Naive thymus-derived CD8-positive, alpha-beta T cell (primary cell): ENCODE measurements at places on chromosomes 12 and 14.

DNA sequence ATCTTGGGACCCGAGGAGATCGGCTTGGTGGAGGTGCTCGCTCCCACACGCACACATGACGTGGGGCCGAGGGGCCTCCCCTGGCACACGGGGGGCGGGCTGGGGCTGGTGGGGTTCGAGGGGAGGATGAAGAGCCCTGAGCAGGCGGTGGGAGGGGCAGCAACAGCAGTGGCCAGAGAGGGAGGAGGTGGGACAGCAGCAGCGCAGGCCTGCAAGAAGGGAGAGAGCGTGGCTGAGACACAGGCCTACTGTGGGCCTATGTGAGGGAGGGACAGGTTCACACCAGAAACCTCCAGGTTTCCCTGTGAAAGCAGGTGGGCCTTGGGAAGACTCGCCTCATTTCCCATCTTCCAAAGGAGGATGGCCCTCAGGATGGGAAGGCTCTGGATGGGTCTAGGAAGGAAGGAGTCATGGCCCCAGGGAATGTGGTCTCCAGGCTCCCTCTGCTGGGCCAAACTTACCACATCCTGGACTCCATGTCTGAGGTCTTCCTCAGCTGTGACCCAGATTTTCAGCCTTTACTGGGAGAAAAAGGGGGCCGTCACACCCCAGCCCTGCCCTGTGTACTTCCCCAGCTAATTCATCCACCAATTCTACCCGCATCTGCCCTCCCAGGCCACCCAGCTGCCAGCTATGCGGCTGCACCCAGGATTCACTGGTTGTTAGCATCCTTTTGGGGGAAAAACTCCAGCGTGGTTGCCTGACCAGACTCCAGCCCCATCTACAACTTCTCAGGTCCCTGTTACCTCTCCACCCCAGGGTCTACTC, 2.8 kb downstream of the PIANP start:
- peaks cover 31% of the 10 kb centered on the region for H3K27me3 ChIP-seq
- H3K4me1 ChIP-seq: peaks cover 45% of the 10 kb centered on the region
- H3K27ac ChIP-seq: peak overlapping the region; percentile 65

DNA sequence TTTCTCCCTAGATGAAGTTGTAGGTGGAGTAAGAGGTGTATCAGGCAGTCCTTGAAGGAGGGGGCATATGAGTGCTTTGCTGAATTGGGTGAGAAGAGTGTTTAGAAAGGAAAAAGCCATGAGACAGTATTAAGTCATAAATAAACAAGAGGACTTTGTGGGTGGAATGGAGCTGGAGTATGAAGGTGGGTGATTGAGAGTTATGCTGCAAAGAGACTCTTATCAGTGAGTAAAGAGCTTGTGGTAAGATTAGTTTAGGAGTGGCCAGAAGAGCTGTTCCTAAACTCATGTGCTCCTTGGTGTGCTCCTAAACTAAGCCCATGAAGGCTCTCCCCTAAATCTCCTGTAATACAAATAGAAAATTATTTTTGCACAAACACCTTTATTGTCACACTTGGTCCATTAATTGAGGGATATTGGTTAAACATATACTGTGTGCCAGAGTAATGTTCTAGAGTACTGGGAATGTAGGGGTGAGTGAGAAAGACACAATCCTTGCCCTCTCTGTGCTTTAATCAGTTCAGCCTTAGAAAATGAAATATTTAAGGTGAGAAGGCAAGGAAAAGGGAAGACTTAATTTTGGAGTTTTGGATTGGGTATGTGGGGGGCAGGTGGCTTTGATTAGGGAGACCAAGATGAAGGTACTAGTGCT, 9.8 kb downstream of the CHPT1 start:
- peaks cover 20% of the 10 kb centered on the region for H3K4me1 ChIP-seq
- no peak for DNase-seq
- no peaks in the 10 kb centered on the region for H3K27me3 ChIP-seq
- no peak overlapping the region for H3K4me3 ChIP-seq
- H3K27ac ChIP-seq: no peak overlapping the region

- H3K4me1 ChIP-seq: peaks cover 3% of the 10 kb centered on the region
- H3K36me3 ChIP-seq: no peaks in the 10 kb centered on the region
- no peak for DNase-seq
- H3K27ac ChIP-seq: no peak overlapping the region
- H3K4me3 ChIP-seq: no peak overlapping the region
Observed at GRCh38 chr14:23387916-23388882, 11.4 kb downstream of the CMTM5 start.

GRCh38 chr14:57928732-57929131, 62.8 kb upstream of the SLC35F4 start:
- peaks cover 2% of the 10 kb centered on the region for H3K36me3 ChIP-seq
- no peaks in the 10 kb centered on the region for H3K4me1 ChIP-seq
- H3K4me3 ChIP-seq: no peak overlapping the region
- no peak overlapping the region for H3K27ac ChIP-seq

GRCh38 chr12:2957816-2958431, 1.3 kb upstream of the TEAD4 start:
- H3K4me1 ChIP-seq: peaks cover 21% of the 10 kb centered on the region
- peaks cover 34% of the 10 kb centered on the region for H3K27me3 ChIP-seq
- no peak overlapping the region for H3K27ac ChIP-seq
- H3K36me3 ChIP-seq: no peaks in the 10 kb centered on the region
- peak overlapping the region; percentile 72 for H3K4me3 ChIP-seq

DNA sequence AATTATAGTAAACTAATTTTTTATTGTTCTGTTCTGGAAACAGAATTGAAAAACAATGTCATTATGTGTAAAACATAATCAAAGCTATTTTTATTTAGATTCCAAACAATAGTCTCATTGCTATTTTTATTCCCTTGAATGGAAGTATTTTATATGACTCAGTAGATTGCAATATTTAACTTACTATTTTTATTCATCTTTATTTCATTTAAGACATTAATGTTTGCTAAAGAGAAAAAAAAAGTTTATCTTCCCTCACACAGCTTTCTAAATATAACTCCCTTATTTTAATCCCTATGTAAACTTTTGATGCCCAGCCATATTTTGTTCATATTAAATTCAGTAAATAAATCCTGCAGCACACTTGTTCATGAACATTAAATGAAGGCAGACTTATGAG, 622.4 kb downstream of the SLC6A15 start:
- no peak for DNase-seq
- H3K4me3 ChIP-seq: no peak overlapping the region
- H3K27me3 ChIP-seq: no peaks in the 10 kb centered on the region
- H3K36me3 ChIP-seq: no peaks in the 10 kb centered on the region

DNA sequence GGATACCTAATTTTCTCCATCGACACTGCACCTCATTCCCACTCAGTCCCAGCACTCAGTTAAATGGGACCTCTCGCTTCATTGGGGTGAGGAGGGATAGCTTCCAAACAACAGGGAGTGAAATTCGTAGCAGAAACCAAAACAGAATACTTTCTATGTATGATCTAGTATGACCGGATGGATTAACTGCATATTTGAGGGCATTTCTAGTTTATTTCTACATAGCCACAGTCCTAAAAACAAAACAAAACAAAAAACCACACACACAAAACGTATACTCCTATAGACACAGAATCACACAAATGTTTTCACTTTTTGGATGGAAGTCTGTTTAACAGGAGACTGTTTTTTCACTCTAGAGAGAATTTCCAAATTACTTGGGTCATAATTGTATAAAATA, 307.5 kb upstream of the FKBP4 start:
- no peaks in the 10 kb centered on the region for H3K36me3 ChIP-seq
- H3K27me3 ChIP-seq: peaks cover 4% of the 10 kb centered on the region
- DNase-seq: no peak
- H3K4me1 ChIP-seq: no peaks in the 10 kb centered on the region
- no peak overlapping the region for H3K4me3 ChIP-seq
- H3K27ac ChIP-seq: no peak overlapping the region

- DNase-seq: no peak
- no peak overlapping the region for H3K27ac ChIP-seq
- peaks cover 9% of the 10 kb centered on the region for H3K27me3 ChIP-seq
- no peak overlapping the region for H3K4me3 ChIP-seq
- peaks cover 3% of the 10 kb centered on the region for H3K36me3 ChIP-seq
- no peaks in the 10 kb centered on the region for H3K4me1 ChIP-seq
Observed at GRCh38 chr14:34147461-34147860, 196.6 kb upstream of the EGLN3 start.

- DNase-seq: no peak
- H3K4me1 ChIP-seq: no peaks in the 10 kb centered on the region
- no peaks in the 10 kb centered on the region for H3K27me3 ChIP-seq
- no peak overlapping the region for H3K27ac ChIP-seq
Observed at GRCh38 chr12:16269946-16270345, 7.5 kb downstream of the SLC15A5 start.

- no peak overlapping the region for H3K4me3 ChIP-seq
- DNase-seq: no peak
- peaks cover 6% of the 10 kb centered on the region for H3K36me3 ChIP-seq
- H3K4me1 ChIP-seq: no peaks in the 10 kb centered on the region
- no peak overlapping the region for H3K27ac ChIP-seq
Observed at GRCh38 chr12:82593143-82593542, 93.6 kb upstream of the TMTC2 start.

DNA sequence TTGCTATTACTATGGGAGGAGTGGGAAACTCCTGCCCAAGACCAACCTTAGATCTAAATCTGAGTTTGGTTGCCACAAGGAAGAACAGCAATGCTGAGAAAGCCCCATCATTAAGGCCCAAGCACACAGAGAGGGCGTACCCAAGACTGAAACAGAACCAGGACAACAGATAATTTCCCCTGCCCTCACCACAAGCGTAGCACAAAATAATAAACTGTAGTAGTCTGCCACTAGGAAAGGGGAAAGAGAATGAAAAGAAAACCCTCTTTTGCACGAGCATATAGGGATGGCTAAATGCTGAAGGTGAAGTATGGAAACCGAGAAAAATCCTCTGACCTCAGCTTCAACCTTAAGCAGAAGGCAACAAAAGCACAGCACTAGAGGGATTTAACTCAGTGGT, 76.5 kb upstream of the DHRS4 start:
- no peak overlapping the region for H3K27ac ChIP-seq
- no peaks in the 10 kb centered on the region for H3K4me1 ChIP-seq
- H3K4me3 ChIP-seq: no peak overlapping the region
- DNase-seq: no peak
- peaks cover 19% of the 10 kb centered on the region for H3K27me3 ChIP-seq
- H3K36me3 ChIP-seq: no peaks in the 10 kb centered on the region

GRCh38 chr12:55073043-55074022, 52.9 kb upstream of the OR9K2 start:
- peaks cover 8% of the 10 kb centered on the region for H3K4me1 ChIP-seq
- DNase-seq: peak; percentile 77
- no peak overlapping the region for H3K4me3 ChIP-seq
- no peaks in the 10 kb centered on the region for H3K36me3 ChIP-seq
- H3K27ac ChIP-seq: no peak overlapping the region
- H3K27me3 ChIP-seq: peaks cover 18% of the 10 kb centered on the region

DNA sequence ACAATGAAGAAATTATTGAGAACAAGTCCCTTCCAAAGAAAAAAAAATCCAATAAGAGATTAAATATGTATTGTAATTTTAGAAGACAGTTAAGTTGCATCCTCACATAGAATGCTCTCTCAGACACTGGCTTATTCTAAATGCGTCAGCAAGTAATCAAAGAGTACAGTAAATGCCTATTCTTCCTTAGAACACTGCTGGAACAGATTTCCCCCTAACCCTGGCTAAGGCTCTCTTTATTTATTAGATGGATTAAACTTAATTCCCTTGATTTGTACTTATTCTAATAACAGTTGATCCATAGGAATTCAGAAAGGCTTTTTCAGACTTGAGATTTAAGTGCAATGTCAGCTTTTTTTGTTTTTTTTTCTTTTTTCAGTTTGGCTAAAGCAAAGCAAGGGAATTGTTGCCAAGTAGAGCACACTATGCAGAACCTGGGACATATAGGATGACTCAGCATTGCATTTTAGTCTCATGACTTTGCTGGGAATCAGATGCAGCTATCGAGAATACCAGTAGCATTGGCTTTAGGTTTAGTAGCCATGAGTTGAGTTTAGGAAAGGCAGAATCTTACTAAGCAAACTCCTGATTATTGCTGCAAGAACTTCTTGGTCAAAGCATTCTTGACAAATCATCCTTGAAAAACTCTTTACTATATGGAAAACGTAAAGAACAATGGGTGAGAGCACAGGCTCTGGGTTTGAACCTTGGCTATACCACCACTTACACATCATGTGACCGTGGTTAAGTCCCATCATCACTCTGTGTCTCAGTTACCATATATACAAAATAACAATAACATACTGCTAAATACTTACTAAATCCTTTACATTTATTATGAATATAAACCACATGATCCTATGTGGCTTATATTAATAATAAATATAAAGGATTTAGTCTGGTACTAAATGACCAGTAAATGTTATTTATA, 26.7 kb downstream of the MED21 start:
- no peak overlapping the region for H3K27ac ChIP-seq
- H3K4me1 ChIP-seq: no peaks in the 10 kb centered on the region
- H3K4me3 ChIP-seq: no peak overlapping the region
- no peak for DNase-seq
- H3K36me3 ChIP-seq: peaks cover 25% of the 10 kb centered on the region
- no peaks in the 10 kb centered on the region for H3K27me3 ChIP-seq

- H3K4me3 ChIP-seq: no peak overlapping the region
- H3K4me1 ChIP-seq: no peaks in the 10 kb centered on the region
- no peaks in the 10 kb centered on the region for H3K27me3 ChIP-seq
Observed at GRCh38 chr12:94684416-94685142, 34.2 kb upstream of the TMCC3 start.

GRCh38 chr14:100899884-100900771, 3.4 kb downstream of the RTL1 start:
- H3K4me1 ChIP-seq: no peaks in the 10 kb centered on the region
- DNase-seq: no peak
- H3K4me3 ChIP-seq: no peak overlapping the region
- H3K27me3 ChIP-seq: peaks cover 69% of the 10 kb centered on the region
- H3K36me3 ChIP-seq: no peaks in the 10 kb centered on the region

GRCh38 chr14:99300190-99300589, 28.2 kb upstream of the BCL11B start:
- H3K4me3 ChIP-seq: no peak overlapping the region
- H3K36me3 ChIP-seq: peaks cover 27% of the 10 kb centered on the region
- DNase-seq: no peak
- no peaks in the 10 kb centered on the region for H3K4me1 ChIP-seq
- no peaks in the 10 kb centered on the region for H3K27me3 ChIP-seq

DNA sequence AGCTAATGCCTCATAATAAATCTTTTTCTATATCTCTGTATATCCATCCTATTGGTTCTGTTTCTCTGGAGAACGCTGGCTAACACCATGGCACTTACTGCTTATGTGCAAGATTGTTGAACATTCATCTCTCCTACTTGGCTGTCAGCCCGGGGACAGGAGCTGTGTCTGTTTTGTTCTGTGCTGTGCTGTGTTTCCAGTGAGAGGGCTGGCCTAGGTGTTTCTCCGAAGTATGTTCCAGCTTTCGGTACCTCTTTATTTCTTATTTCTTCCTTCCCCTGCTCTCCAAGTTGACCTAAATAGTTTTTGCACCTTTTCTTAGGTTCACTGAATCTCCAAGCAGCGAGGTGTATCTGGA, 18.8 kb upstream of the NR4A1 start:
- H3K27ac ChIP-seq: peak overlapping the region; percentile 96
- DNase-seq: no peak
- no peaks in the 10 kb centered on the region for H3K27me3 ChIP-seq
- H3K4me3 ChIP-seq: peak overlapping the region; percentile 76
- H3K36me3 ChIP-seq: no peaks in the 10 kb centered on the region

GRCh38 chr14:34051966-34052657, 101.2 kb upstream of the EGLN3 start:
- no peaks in the 10 kb centered on the region for H3K36me3 ChIP-seq
- no peak overlapping the region for H3K4me3 ChIP-seq
- no peak overlapping the region for H3K27ac ChIP-seq
- H3K27me3 ChIP-seq: no peaks in the 10 kb centered on the region
- DNase-seq: no peak
